ENCODE measurements at places on chromosomes 13 and 19. TPM values are rescaled to one million over a fixed set of nuclear protein-coding genes. Genes with fewer than 3 reads are reported as not detected.

- no peak for DNase-seq
Measured at GRCh38 chr19:18137242-18137641, 15.7 kb upstream of the PIK3R2 start.

DNA sequence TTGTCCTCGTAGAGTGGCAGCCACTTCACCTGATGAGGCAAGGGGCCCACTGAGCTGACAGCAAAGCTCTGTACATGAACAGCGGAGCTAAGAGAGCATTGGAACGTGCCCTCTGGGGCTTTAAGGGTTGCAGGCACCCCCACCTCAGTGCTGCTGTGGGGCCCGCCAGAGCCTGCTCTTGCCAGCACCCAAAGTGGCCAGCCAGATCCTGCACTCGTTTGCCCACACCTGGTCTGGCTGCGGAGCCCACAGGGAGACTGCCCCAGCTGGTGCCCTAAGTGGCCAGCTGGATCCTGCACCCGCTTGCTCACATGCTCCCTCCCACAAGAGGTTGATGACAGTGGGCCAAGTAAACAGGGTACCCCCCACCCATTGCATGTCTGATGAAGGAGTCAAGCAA lies 783.4 kb upstream of the MIR17HG start:
- no peak for DNase-seq

DNA sequence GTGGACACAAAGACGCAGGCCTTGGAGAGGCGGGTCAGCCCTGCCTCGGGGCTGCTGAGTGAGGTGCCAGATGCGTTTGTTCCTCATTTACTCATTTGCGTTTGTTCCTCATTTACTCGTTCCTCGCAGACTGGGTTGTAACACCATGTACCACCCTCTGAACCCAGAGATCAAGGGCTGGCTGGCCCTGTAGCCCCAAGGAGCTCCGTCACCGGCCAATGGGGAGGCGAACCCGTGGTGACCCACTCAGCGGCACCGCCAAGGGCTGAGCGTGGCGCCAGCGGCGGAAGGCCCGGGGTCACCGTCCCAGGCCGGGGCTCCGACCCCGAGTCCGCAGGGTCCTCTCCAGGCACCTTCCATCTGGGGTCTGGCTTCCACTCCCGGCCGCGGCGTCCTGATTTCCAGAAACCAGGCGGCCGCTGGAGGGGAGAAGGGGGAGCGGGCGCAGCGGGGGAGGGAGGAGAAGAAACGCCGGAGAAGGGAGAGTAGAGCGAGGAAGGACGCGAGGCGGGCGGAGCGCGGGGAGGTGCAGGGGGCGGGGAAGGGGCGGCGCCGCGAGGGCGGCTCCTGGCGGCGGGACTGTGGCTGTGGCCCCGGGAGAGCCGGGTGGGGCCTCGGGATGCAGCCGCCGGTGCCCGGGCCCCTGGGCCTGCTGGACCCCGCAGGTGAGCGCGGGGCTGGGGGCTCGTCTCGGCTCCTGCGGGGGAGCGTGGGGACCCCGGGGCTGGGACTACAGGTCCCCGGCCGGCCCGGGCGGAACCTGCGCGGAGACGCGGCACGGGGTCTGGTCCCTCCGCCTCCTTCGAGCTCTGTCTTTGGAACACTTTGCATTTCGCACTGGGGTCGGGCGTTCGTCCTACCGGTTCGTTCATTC lies at the start of gene TMEM255B:
TMEM255B (plus strand) TSS at position 576 of the 874 bp plus-strand sequence; CDS start at position 620, 44 bp downstream.
- DNase-seq = no peak

DNA sequence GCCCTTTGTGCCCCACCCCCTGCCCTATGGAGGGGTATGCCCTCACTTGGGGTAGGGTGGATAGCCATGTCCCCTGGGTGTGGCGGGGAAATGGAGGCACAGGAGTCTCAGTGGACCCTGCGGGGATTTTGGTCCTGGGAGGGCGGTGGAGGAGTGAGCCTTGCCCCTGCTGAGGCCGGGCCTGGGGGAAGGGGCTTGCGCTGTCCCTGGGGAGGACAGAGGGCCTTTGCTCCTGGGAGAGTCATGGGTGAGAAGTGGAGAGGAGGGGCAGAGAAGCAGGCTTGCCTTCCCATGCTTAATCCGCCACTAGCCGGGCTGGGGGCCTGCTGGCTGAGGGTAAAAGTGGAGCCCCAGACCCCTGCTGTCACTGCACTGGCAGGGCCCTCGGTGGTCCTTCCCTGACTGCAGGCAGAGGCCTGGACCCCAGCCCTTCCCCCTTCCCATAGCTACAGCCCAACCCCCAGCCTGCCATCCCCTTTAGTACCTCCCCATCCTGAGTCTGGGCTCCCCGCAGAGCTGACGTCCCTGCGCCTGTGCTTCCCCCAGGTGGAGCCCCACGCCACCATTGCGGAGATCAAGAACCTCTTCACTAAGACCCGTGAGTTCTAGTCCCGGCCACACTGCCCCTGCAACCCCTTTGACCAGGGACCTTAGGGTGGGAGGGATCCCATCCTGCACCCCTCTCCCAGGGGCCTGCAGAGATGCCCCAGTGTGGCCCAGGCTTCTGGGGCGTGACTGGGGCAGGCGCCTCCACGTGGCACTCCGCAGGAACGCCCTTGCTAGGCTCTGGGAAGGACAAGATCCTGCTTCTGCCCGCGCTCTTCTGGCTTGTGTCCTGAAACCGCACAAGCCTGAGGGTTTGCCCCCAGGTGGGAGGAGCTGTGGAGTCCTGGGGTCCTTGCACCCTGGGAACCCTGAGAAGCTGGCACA lies 8.9 kb downstream of the NDUFB7 start:
- DNase-seq = no peak

- no peak for DNase-seq
Measured at GRCh38 chr19:47357788-47358680, 8.9 kb downstream of the DHX34 start.

DNA sequence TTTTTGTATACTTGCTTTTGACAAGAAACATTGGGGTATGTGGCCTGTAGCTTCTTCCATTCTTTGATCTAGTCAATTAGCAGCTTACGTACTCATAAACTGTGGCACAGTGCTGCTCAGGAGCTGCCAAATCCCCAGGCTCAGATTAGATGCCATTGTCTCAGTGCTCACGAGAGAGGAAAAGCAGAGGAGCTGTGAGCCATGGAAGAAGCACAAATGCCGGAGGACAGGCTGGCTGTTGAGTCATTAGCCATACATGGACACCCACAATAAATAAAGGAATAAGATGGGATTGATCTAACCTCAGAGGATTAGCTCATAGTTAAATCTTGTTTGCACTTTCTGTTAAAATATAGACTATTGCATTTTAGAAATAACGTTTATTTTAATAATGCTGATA lies 121.7 kb downstream of the POSTN start:
- no peak for DNase-seq

- peak; percentile 94 for DNase-seq
Measured at GRCh38 chr19:35318679-35319448, 10.1 kb upstream of the CD22 start.

- DNase-seq = no peak
Measured at GRCh38 chr13:45332831-45333219, 8.2 kb downstream of the TPT1 start.

DNA sequence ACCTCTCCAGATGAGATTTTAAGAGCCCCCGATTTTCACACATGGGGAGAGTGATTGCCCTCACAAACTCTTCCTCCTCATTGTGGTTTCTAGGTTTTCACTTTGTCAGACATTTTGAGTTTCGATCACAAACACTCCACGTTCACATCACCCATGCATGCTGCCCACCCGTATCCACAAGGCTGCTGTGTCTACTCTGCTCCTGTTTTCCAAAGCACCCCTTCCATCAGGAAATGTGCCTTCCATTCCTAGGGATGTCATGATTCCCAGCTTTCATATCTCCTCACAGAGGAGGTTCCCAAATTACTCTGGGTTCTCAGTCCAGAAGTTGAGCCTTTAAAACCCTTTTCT lies 45.8 kb upstream of the CEACAM21 start:
- DNase-seq = no peak

DNA sequence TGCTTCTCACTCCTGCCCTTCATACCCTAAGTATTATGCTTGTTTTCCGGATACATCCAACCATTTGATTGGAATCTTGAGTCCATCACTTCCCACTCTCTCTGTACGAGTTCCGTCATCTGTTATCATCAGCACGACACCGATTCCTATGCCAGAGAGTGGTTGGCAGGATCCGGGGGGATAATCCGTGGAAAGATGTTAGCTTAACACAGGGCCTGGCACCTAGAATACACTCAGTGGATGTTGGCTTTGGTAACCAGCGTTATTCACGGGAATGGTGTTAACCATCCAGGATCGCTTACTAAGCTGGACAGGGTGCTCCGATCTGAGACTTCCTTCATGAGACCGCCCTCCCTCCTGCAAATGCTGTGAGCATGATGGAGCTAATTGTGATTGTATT lies 12.4 kb downstream of the VSTM2B start:
- no peak for DNase-seq

DNA sequence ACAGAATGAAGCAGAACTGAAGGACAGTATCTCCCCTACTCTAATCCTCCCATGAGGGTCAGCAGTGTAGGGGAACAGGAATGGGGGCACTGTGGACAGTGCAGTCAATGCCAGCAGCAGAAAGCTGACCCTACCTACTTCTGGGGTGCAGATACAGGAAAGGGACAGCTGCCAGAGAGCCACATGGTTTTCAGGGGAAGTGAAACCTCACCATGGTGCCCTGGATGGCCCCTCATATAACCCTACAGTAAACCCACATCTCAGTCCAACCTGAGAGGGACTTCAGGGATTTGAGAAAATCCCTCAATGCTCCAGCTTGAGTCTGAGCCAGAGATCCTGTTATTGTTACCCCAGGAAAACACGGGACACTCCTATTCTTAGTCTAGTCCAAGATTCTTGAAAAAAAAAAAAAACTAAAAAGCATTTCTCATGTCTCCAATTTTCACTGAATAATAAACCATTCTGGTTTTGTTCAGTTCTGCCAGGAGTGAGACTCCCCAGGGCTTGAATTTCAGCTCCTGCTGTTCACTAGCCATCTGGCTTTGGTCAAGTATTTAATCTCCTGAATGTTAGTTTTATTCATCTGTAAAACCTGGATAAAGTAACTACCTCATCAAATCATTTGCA lies 511.6 kb upstream of the ARGLU1 start:
- no peak for DNase-seq

DNA sequence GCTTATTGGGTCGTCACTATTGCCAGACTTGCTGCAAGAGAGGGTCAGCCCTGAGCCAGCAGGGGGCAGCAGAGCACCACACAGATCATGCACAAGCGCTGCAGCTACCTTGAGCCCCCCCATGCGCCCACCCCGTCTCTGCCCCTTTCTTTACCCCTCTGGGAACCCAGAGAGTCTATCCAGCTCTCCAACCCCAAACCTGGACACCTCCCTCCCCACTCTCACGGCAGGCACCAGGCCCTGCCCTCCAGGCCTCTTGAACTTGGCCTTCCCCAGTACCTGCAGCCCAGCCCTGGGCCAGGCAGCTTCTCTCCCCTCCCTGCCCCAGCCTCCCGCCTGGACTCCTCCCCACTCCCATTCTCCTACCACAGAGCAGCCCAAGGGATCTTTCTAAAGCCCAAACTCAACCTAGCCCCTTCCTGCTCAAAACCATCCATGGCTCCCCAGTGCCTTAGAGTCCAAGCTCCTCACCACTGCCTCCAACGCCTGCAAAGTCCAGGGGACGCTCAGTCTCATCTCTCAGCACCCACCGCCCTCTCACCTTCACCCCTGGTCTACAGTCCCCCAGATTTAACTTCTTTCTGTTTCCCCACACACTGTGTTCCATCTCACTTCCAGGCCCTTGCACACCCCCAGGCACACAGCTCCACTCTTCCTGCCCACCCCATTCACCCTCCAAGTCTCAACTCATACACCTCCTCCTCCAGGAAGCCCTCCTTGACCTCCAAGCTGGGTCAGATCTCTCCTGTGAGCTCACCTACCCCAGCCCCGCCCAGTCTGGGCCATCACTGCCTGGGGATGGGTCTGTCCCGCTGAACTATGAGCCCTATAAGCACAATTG lies 9.4 kb upstream of the CEACAM16 start:
- DNase-seq = no peak

GRCh38 chr19:55686311-55687050 lies 11.5 kb downstream of the EPN1 start:
- DNase-seq = no peak

- no peak for DNase-seq
Measured at GRCh38 chr13:51590231-51590970, 6.1 kb downstream of the WDFY2 start.

DNA sequence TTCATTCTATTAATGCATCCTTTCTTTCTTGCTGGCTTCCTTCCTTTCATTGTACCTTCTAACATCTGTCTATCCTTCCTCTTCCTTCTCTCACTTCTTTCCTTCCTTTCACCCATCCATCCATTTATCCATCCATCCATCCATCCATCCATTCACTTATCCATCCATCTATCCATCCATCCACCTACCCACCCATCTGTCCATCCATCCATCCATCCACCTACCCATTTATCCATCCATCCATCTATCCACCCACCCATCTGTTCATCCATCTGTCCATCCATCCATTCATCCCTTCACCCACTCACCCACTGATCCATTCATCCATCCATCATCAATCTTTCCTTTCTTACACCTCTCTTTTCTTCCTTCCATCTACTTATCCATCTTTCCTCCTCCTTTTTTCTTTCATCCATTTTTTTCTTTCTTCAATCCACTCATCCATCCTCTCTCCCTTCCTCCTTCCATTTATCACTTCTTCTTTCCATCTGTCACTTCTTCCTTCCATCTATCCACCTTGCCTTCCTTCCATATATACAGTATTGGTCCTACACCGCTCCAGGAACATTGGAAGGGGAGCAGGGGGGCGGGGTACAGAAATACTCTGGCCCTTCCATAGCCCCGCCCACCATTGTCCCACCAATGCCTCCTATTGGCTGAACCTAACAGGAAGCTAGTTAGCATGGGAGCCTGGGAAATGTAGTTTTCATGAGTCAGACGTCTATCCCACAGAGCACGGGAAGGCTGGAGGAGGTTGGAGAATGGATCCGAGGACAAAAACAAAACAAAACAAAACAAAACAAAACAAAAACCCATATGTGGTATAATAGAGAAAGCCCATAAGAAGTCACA lies 45.9 kb downstream of the MBD3L1 start:
- DNase-seq = no peak

- DNase-seq = no peak
Measured at GRCh38 chr19:6564393-6564792, 26.6 kb downstream of the CD70 start.

- no peak for DNase-seq
Measured at GRCh38 chr13:74201530-74201929, 67.3 kb upstream of the KLF12 start.

DNA sequence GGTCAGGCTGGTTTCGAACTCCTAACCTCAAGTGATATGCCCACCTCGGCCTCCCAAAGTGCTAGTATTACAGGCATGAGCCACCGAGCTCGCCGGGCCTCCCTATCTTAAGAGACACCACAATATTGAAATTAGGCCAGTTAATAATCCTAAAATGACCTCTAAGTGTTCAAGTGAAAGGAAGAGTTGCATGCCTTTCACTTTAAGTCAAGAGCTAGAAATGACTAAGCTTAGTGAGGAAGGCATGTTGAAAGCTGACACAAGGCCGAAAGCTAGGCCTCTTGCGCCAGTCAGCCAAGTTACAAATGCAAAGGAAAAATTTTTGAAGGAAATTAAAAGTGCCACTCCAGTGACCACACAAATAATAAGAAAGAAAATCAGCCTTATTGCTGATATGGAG lies 144.5 kb upstream of the FNDC3A start:
- DNase-seq = no peak

The AP2A1 gene
- 52.7 TPM for polyA plus RNA-seq

The ZNF543 gene
- 2.9 TPM for polyA plus RNA-seq

The CDADC1 gene
- polyA plus RNA-seq = 2.4 TPM

The PSG4 gene
- polyA plus RNA-seq = 0.15 TPM

The B3GLCT gene
- polyA plus RNA-seq = 4.4 TPM

The HCN2 gene
- polyA plus RNA-seq = 0.13 TPM

The TMEM86B gene
- 0.60 TPM for polyA plus RNA-seq

The C3 gene
- 14.8 TPM for polyA plus RNA-seq

The CALR3 gene
- polyA plus RNA-seq = 0.04 TPM

The PRR22 gene
- polyA plus RNA-seq = 0.76 TPM

The MISP gene
- 25.4 TPM for polyA plus RNA-seq

The DZIP1 gene
- polyA plus RNA-seq = 0.88 TPM

The DPY19L3 gene
- polyA plus RNA-seq = 7.9 TPM

The LPAR6 gene
- 19.2 TPM for polyA plus RNA-seq
